ENCODE measurements at places on chromosomes 5 and 9.

- no peak for DNase-seq
These were observed 16.6 kb upstream of the ANP32B start for GRCh38 chr9:97966493-97966892.

DNA sequence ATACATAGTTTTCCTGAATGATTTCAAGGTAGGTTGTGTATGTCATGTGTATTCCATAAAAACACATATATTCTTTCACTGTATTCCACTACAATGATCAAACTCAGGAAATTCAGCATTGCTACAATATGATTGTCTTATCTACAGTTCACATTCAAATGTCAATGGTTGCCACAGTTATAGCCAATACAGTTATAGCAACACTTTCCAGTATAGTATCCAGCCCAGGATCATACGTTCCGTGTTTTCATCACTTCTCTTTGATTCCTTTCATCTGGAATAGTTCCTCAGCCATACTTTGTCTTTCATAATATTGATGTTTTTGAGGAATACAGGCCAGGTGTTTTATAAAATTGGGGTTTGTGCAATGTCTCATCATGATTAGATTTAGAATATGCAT lies 9.5 kb downstream of the OR2S2 start:
- DNase-seq = no peak

- DNase-seq = no peak
These were observed 63.5 kb downstream of the PGM5 start for GRCh38 chr9:68419901-68420300.

DNA sequence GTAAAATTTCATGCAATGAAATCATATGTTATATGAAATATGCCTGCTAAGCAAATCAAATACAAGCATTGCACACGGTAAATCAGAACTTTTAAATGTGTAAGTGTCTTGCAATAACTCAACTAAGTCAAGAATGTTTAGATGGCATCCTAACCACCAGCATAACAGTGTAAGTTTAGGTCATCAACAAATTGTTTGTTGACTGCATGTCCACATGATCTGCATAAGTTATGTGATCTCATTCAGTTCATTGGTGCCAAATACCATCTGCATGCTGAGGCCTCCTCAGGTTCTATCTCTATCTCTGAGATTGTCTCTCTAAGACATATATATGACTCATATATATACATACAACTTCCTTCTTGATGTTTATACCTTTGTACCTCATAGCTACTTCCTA lies 159.6 kb upstream of the STK32A start:
- DNase-seq = no peak

DNA sequence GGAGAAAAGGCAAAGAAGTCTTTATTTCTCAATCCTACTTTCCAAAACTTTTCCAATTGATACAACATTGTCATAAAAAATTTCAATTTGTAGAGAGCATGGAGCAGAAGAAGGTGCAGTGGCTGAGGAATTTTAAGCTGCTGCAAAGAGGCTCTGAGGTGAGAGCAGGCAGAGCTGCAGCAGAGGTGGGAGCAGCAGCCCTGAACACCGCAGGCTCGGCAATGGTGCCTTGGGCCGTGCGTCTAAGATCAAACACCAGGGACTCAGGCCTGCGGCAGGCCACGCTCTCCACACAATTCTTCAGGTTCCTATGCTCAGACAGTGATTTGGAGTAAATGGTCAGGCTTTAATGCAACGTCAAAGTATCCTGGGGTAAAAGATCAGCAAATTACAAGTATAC lies 46.3 kb downstream of the SIL1 start:
- DNase-seq = no peak

- no peak for DNase-seq
These were observed 706.0 kb upstream of the GRAMD2B start for GRCh38 chr5:125717209-125717608.

DNA sequence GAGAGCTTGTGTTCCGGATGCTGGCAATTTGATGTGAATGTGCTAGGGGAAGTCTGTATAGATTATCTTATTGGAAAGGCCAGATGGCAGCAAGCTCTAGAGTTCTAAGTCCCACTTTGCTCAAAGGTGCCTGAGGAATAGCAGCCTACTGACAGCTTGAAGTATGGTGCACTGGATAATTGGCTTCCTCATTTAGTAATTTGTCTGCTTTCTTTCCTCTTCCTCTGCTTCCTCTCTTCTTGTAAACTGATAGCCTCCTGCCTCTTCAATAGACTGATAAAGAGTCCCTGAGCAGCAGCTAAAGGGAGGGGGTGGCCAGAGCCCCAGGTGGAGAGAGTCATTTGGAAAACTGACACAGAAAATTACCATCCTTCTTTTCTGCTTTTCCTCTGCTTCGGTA lies 177.3 kb downstream of the FGF1 start:
- DNase-seq = no peak

- DNase-seq = no peak
These were observed 12.5 kb downstream of the SELENOP start for GRCh38 chr5:42799241-42799608.

DNA sequence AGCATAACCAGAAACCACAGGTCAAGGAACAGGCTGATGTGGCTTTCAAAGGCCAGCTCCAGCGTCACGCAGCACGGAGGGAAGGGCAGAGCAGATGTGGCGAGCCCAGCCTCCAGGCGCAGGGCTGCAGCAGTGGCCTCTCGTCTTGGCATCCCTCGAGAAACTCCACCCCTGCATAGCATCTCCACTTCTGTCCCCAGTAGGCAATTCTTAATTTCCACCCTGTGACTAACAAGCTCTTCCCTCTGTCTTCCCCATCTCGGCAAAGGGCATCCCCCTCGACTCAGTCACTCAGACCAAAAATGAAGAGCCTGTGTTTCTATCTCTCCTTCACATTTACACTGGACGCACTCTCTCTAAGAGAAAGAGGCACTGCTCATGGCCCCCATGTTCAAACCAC lies 1.7 kb upstream of the CACNA1B start:
- DNase-seq = no peak

DNA sequence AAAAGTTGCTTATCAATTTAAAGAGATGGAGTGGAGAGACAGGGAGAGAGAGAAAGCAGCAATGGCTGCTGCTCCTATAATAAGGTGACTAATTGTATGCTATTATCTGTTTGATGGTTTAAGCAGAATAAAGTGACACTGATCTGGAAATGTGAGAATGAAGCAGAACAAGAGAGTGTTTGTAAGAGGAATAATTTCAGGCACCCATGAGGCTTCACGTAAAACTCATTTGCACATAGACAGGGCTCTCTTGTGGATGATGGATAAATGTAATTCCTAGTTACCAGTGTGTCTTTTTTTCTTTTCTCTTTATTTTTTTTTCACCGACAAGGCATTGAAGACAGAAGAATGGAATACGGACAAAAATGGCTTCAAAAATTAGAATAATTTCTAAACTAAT lies 228.8 kb upstream of the TYRP1 start:
- DNase-seq = no peak

- no peak for DNase-seq
These were observed 27.5 kb downstream of the UBQLN1 start for GRCh38 chr9:83680233-83680632.

GRCh38 chr9:93654351-93654961 lies 78.1 kb downstream of the PHF2 start:
- DNase-seq = no peak

GRCh38 chr5:139403787-139404483 lies at the start of gene SPATA24:
Gene SPATA24, minus strand, starts transcription at chr5:139404089. Its CDS starts 29 bp downstream, at chr5:139404060.
- peak; percentile 78 for DNase-seq

DNA sequence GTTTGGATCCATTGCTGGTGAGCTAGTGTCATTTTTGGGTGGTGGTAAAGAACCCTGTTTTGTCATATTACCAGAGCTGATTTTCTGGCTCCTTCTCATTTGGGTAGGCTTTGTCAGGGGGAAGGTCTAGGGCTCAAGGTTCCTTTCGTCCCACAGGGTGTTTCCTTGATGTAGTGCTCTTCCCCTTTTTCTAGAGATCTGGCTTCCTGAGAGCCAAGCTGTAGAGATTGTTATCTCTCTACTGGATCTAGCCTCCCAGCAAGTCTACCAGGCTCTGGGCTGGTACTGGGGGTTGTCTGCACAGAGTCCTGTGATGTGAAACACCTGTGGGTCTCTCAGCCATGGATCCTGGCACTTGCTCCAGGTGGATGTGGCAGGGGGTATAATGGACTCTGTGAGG lies 145.9 kb downstream of the HINT1 start:
- DNase-seq = no peak

DNA sequence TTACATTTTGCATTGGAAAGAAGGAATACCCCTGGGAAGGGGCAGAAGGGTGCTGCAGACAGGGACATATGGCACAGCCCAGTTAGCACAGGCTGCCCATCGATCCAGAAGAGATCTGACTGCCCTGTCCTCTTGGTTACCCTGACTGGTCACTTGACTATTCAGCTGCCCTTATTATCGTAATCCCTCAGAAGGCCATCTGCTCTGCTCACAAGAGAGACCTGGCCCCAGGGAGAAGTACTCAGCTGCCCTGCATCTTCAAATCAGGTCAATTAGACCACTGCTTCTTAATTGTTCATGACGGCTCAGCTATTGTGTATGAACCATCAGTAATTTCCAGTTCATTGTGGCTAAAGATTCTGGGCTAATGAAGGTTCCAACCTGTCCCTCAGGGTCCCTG lies 345.0 kb downstream of the TLE1 start:
- DNase-seq = no peak

Data from cortex of kidney (tissue), 1 donor.